Nephron progenitor cell (in vitro differentiated cells): ENCODE measurements at places on chromosomes 7 and 10.

DNA sequence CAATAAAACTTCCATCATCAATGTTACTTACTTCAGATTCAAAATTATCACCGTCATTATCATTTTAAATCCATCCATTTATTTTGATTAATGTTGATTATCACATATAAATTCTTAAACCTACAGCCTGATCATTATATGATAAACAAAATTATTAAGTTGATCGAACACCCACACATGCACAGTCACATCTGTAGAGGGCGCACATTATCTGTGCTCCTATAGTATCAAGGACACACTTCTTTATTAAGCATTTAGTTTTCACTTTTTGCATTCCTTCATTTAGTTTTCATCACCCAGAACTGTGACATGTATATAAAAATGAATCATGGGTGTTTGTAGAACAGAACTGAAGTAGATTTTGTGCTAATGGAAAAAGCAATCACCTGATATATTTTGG, 26.2 kb upstream of the ZNF716 start:
- no peak overlapping the region for H3K4me3 ChIP-seq
- H3K4me1 ChIP-seq, result no peaks in the 10 kb centered on the region
- H3K27me3 ChIP-seq, result no peaks in the 10 kb centered on the region
- no peaks in the 10 kb centered on the region for H3K36me3 ChIP-seq

GRCh38 chr7:84633-85020, 107.7 kb upstream of the FAM20C start:
- peaks cover 4% of the 10 kb centered on the region for H3K27me3 ChIP-seq
- H3K4me3 ChIP-seq, result no peak overlapping the region
- peaks cover 49% of the 10 kb centered on the region for H3K4me1 ChIP-seq
- no peak for DNase-seq
- no peak overlapping the region for H3K27ac ChIP-seq

DNA sequence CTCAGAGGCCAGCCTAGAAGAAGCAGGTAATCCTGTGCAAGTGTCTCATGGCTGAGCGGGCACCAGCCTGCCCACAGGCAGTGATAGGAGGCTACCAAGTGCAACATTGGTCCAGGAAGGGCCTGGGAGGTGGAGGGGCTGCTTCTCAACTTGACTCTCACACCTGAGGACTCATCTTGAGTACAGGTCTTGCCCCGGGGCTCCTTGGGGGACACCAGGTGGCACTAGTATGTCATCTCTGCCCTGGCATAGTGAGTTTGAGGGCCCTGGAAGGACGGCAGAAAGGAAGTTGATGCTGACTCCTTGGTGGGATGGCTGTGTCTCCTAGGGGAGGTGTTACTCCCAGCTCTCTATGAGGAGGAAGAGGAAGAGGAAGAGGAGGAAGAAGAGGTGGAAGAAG, 2.3 kb downstream of the CCDC136 start:
- DNase-seq, result no peak
- peaks cover 30% of the 10 kb centered on the region for H3K4me1 ChIP-seq
- peak overlapping the region; percentile 37 for H3K27ac ChIP-seq
- peak overlapping the region; percentile 11 for H3K4me3 ChIP-seq
- H3K36me3 ChIP-seq, result peaks cover 41% of the 10 kb centered on the region

DNA sequence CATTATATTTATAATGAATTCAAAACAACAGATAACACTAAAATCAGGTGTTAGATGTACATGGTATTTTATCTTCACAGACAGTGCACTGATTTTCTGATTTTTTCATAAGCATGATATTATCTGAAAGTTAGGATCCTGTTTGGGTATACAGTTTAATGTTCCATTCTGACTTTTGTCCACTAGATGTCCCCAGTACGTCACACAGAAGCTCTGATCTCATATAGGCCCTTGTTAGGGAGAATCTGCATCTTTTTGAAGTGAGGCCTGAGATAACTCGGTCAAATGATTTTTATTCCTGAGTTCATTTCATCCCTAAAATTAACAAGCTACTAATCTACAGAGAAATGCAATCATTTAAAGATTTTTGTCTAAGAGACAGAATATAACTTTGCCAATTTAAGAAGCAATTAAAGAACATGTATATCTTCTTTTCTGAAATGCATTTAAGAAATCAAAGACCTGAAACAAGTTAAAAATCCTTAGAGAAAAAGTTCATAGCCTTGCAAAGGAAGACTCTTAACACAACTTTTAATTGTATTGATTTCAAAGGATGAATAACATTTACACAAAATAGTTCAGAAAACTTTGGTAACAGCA, 72.0 kb upstream of the TES start:
- peak; percentile 17 for DNase-seq
- peaks cover 52% of the 10 kb centered on the region for H3K4me1 ChIP-seq
- H3K4me3 ChIP-seq, result no peak overlapping the region

- H3K27ac ChIP-seq, result no peak overlapping the region
- no peak overlapping the region for H3K4me3 ChIP-seq
- peaks cover 4% of the 10 kb centered on the region for H3K27me3 ChIP-seq
- no peaks in the 10 kb centered on the region for H3K36me3 ChIP-seq
- DNase-seq, result no peak
These were observed 273.0 kb upstream of the BMPER start for GRCh38 chr7:33632322-33632721.

GRCh38 chr7:136086712-136087111, 109.6 kb upstream of the MTPN start:
- H3K4me3 ChIP-seq, result no peak overlapping the region
- no peak overlapping the region for H3K27ac ChIP-seq
- H3K4me1 ChIP-seq, result no peaks in the 10 kb centered on the region

DNA sequence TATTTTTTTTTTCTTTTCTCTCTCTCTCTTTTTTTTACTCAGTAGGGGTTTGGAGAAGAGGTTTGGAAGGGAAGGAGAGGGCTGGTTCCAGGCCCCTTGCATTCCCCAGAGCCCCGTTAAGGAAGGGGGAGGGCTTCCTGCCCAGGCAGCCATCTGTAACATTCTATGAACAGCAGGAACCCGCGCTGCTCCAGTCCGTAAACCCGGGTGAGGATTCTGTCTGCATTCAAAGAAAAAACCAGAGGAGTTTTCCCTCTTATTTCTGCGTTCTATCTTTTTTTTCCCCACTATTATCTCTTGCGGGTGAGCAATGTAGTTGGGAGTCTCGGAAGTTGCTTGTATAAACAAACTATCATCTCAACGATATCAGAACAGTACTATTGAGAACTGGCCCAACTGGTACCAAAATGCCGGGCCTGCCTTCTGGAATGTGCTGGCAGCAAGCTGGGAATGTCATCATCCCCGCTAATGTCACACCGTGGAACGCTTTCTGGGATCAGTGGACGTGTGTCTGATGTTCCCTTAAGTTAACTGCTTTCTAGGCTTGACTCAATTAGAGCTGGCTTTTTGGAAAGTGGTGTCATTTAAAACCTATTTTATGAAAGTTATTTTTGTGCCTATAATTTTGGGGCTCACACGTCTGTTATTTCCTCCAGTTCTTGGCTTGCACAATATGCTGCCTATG, 153.1 kb upstream of the MEOX2 start:
- H3K27me3 ChIP-seq, result no peaks in the 10 kb centered on the region
- H3K4me1 ChIP-seq, result peaks cover 50% of the 10 kb centered on the region
- peak overlapping the region; percentile 76 for H3K4me3 ChIP-seq
- DNase-seq, result peak; percentile 69
- no peaks in the 10 kb centered on the region for H3K36me3 ChIP-seq
- H3K27ac ChIP-seq, result peak overlapping the region; percentile 98

GRCh38 chr7:137952426-137952805, 49.5 kb downstream of the CREB3L2 start:
- peaks cover 10% of the 10 kb centered on the region for H3K36me3 ChIP-seq
- no peak for DNase-seq
- H3K4me3 ChIP-seq, result no peak overlapping the region
- peaks cover 69% of the 10 kb centered on the region for H3K4me1 ChIP-seq
- no peaks in the 10 kb centered on the region for H3K27me3 ChIP-seq

- no peak overlapping the region for H3K4me3 ChIP-seq
- H3K27ac ChIP-seq, result peak overlapping the region; percentile 80
- no peaks in the 10 kb centered on the region for H3K27me3 ChIP-seq
- H3K4me1 ChIP-seq, result no peaks in the 10 kb centered on the region
- peaks cover 66% of the 10 kb centered on the region for H3K36me3 ChIP-seq
- no peak for DNase-seq
These were observed 74.8 kb downstream of the CDK13 start for GRCh38 chr7:40024841-40025240.

- no peak overlapping the region for H3K27ac ChIP-seq
- no peak for DNase-seq
- H3K27me3 ChIP-seq, result peaks cover 10% of the 10 kb centered on the region
- H3K4me3 ChIP-seq, result no peak overlapping the region
- H3K4me1 ChIP-seq, result peaks cover 33% of the 10 kb centered on the region
These were observed 66.6 kb downstream of the CAV1 start for GRCh38 chr7:116591202-116592040.

GRCh38 chr7:156096771-156097538, 284.7 kb upstream of the SHH start:
- H3K4me1 ChIP-seq, result peaks cover 25% of the 10 kb centered on the region
- no peak overlapping the region for H3K27ac ChIP-seq
- DNase-seq, result no peak
- H3K27me3 ChIP-seq, result peaks cover 3% of the 10 kb centered on the region
- no peaks in the 10 kb centered on the region for H3K36me3 ChIP-seq

DNA sequence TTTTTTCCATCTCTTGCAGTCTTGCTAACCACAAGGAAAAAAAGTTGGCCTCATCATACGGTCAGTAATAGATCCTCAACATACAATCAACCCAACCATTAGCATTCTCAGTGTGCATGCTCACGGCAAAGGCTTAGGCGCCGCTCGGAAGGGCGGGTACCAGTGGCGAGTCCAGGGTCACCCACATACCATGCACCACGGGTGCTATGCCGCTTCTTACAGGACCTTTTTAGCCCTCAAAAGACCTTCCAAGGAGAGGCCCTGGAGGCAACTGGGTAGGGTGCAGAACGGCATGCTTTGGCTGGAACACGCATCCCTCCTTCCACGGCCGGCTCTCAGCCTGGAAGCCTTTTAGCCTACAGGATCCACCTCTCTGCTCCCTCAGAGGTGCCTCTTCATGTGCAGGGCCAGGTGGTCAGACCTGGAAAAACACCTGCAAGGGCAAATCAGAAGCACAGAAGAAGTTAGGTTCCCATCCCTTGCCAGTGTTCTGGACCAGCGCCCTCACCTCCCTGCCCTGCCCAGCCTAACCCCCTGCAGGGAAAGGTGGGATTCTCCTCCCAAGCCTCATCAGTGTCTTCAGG, 5.8 kb downstream of the KLF6 start:
- no peak overlapping the region for H3K4me3 ChIP-seq
- H3K27me3 ChIP-seq, result peaks cover 5% of the 10 kb centered on the region
- DNase-seq, result no peak
- H3K4me1 ChIP-seq, result peaks cover 58% of the 10 kb centered on the region
- peaks cover 67% of the 10 kb centered on the region for H3K36me3 ChIP-seq

- no peaks in the 10 kb centered on the region for H3K27me3 ChIP-seq
- H3K36me3 ChIP-seq, result no peaks in the 10 kb centered on the region
- DNase-seq, result peak; percentile 4
- no peaks in the 10 kb centered on the region for H3K4me1 ChIP-seq
These were observed 765.6 kb upstream of the GHITM start for GRCh38 chr10:83373671-83374070.

DNA sequence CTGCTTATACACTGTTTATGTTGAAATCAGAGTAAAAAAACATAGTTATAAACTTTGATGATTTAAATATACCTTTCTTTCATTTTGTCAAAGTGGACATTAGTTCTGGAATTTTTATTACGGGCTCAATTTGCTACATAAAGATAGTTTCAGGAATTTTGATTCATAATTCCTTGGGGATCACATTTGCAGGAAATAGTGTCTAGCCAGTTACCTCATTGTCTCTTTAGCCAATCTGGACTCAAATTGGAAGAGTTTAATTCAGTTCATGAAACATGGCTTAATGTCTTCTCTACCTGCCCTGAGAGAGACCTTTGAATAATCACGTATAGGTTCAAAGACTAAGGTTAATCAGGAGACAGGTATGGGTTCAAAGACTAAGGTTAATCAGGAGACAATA, 262.6 kb downstream of the HGF start:
- peaks cover 8% of the 10 kb centered on the region for H3K27me3 ChIP-seq
- DNase-seq, result no peak
- no peak overlapping the region for H3K27ac ChIP-seq
- no peaks in the 10 kb centered on the region for H3K36me3 ChIP-seq
